ENCODE measurements at places on chromosomes 1 and 21. TPM values are rescaled to one million over a fixed set of nuclear protein-coding genes. Genes with fewer than 3 reads are reported as not detected.
A peak's percentile ranks its signal among the peaks of the same experiment; 100 is the strongest.

GRCh38 chr21:38842079-38842478 is 36.4 kb downstream of the ETS2 start:
- H3K4me3 ChIP-seq: no peak overlapping the region
- H3K36me3 ChIP-seq: no peaks in the 10 kb centered on the region
- no peak for DNase-seq
- peaks cover 1% of the 10 kb centered on the region for H3K27me3 ChIP-seq
- H3K4me1 ChIP-seq: no peaks in the 10 kb centered on the region
- no peak overlapping the region for H3K27ac ChIP-seq

GRCh38 chr1:206512851-206513180 is 5.5 kb downstream of the RASSF5 start:
- peaks cover 23% of the 10 kb centered on the region for H3K27me3 ChIP-seq
- DNase-seq: no peak
- H3K36me3 ChIP-seq: no peaks in the 10 kb centered on the region
- H3K4me1 ChIP-seq: peaks cover 73% of the 10 kb centered on the region

- H3K36me3 ChIP-seq: no peaks in the 10 kb centered on the region
- no peak for DNase-seq
- H3K4me1 ChIP-seq: peaks cover 18% of the 10 kb centered on the region
- no peak overlapping the region for H3K4me3 ChIP-seq
- H3K27ac ChIP-seq: no peak overlapping the region
Observed at GRCh38 chr1:205275133-205275532, 46.4 kb downstream of the NUAK2 start.

GRCh38 chr21:38813143-38813542 is 7.4 kb downstream of the ETS2 start:
- peaks cover 4% of the 10 kb centered on the region for H3K27me3 ChIP-seq
- peaks cover 12% of the 10 kb centered on the region for H3K36me3 ChIP-seq
- H3K27ac ChIP-seq: no peak overlapping the region
- DNase-seq: no peak
- no peak overlapping the region for H3K4me3 ChIP-seq

- H3K27ac ChIP-seq: no peak overlapping the region
- H3K4me1 ChIP-seq: no peaks in the 10 kb centered on the region
- no peaks in the 10 kb centered on the region for H3K36me3 ChIP-seq
- H3K27me3 ChIP-seq: no peaks in the 10 kb centered on the region
- no peak overlapping the region for H3K4me3 ChIP-seq
Observed at GRCh38 chr1:235766794-235767285, 99.9 kb downstream of the LYST start.

DNA sequence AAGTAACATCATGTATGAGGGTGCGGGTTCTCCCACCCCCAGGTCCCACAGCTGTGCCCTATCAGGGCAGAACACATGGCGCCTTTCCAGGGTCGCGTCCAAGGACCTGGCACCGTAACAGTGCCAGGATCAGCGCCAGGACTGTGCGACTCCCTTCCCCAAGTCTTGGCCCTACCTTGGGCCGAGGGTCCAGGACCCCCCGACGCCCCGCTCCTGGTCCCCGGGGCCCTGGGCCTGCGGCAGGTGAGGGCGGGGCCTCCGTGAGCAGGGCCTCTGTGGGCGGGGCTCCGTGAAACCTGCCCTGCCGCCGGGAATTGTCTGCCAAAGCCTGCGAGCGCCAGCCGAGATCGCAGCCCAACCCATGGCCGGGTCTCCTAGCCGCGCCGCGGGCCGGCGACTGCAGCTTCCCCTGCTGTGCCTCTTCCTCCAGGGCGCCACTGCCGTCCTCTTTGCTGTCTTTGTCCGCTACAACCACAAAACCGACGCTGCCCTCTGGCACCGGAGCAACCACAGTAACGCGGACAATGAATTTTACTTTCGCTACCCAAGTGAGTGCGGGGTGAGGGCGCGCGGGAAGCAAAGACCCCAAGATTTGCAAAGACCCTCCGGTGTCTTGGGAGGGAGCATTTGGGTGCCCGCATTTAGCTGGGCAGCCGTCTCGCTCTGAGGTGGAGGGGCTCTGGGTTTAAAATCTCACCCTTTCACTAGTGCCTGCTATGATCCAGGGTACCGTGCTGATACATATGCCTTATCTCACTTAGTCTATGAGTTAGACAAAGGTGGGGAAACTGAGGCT is at the start of gene RHBG:
Gene RHBG, plus strand, starts transcription at position 323 of the 796 bp plus-strand sequence. Its CDS starts 39 bp downstream, at position 362.
- no peaks in the 10 kb centered on the region for H3K36me3 ChIP-seq
- DNase-seq: peak; percentile 59
- peaks cover 7% of the 10 kb centered on the region for H3K27me3 ChIP-seq
- H3K4me1 ChIP-seq: peaks cover 3% of the 10 kb centered on the region

DNA sequence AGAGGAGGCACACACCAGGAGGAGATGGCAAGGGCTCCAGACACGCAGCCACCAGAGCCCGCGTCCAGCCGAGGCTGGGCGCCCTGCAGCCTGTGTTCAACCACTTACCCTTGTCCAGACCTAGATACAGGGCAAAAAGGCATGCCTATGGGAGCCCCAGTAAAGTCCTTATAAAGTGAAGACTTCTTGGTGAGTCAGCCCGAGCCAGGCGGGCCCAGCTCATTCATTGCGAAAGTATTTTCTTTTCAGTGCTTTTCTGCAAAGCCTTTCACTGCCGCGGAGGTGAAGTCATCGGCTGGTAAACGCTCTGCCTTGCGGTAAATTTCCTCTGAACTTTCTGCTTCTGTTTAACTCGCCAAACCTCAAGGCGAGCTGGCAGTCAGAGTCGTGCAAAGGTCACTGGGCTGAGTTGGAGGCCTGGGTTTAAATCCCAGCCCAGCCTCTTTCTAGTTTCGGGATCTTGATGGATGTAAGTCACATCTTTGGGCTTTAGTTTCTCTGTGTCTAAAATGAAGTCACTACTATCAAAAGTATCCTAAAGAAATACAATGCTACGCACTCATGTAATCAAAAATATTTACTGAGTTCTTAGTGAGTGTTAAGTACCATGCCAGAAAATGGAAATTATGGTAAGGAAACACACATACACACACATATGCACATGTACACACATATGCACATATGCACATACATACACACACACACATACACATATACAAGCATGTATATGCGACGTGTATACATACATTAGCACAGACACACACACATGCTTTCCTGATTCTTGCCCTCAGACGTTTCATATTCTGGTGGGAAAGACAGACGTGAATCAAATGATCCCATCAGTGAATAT is 54.7 kb upstream of the IFFO2 start:
- peak overlapping the region; percentile 12 for H3K27ac ChIP-seq
- no peaks in the 10 kb centered on the region for H3K36me3 ChIP-seq
- H3K4me1 ChIP-seq: peaks cover 9% of the 10 kb centered on the region
- H3K4me3 ChIP-seq: no peak overlapping the region
- no peak for DNase-seq

DNA sequence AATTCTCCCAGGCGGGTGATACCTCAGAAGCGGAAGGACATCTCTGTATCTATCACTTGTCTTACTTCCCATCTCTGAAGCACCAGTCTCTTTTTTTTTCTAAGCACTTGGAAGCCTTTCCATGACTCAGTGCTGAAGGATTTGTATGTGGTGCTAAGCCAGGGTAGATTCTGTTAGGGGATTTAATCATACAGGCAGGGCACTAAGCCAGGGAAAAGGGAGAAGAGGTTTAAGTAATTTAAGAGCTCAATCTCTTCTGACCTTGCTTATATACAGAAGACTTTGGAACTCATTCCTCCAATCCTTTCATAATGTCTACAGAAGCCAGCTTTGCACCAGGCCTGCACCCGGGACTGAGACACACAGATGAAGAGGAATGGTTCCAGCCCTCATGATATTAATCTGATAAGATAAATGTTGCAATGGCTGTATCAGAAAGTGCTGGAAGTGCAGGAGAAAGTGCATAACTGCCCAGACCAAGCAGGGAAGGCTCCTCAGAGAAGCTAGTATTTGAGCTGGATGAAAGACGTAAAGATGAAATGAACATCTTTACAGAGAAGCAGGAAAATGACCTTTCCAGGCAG is 11.0 kb downstream of the FAM163A start:
- no peaks in the 10 kb centered on the region for H3K4me1 ChIP-seq
- peaks cover 21% of the 10 kb centered on the region for H3K36me3 ChIP-seq
- peaks cover 9% of the 10 kb centered on the region for H3K27me3 ChIP-seq
- DNase-seq: no peak
- H3K27ac ChIP-seq: no peak overlapping the region
- no peak overlapping the region for H3K4me3 ChIP-seq

DNA sequence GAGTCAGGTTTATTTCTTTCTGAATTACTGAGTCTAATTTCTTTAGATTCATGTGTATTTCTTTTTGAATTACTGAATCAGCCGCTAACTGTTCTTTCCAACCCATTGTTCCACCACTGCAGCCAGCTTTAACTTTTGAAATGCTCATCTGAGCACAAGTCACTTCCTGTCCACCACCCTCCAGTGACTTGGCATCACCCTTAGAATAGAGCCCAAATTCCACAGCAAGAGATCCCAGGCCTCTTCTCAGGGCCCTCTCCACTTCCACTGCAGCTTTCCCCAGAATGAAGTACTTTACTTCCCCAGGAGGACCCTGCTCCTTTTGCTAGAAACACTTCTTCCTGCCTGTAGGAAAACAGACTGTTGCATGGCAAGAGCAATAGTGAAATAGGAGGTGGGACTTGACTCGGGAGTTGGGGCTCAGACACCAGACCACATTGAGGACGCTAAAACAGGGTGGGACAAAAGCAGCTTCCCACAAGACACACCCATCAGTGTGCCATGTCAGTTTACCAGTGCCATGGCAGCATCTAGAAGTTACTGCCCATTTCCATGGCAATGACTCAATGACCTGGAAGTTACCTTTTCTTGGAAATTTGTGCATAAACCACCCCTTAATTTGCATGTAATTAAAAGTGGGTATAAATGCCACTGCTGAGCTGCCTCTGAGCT is 56.5 kb upstream of the ADAR start:
- peaks cover 3% of the 10 kb centered on the region for H3K4me1 ChIP-seq
- no peak overlapping the region for H3K27ac ChIP-seq
- H3K27me3 ChIP-seq: no peaks in the 10 kb centered on the region
- H3K36me3 ChIP-seq: no peaks in the 10 kb centered on the region

DNA sequence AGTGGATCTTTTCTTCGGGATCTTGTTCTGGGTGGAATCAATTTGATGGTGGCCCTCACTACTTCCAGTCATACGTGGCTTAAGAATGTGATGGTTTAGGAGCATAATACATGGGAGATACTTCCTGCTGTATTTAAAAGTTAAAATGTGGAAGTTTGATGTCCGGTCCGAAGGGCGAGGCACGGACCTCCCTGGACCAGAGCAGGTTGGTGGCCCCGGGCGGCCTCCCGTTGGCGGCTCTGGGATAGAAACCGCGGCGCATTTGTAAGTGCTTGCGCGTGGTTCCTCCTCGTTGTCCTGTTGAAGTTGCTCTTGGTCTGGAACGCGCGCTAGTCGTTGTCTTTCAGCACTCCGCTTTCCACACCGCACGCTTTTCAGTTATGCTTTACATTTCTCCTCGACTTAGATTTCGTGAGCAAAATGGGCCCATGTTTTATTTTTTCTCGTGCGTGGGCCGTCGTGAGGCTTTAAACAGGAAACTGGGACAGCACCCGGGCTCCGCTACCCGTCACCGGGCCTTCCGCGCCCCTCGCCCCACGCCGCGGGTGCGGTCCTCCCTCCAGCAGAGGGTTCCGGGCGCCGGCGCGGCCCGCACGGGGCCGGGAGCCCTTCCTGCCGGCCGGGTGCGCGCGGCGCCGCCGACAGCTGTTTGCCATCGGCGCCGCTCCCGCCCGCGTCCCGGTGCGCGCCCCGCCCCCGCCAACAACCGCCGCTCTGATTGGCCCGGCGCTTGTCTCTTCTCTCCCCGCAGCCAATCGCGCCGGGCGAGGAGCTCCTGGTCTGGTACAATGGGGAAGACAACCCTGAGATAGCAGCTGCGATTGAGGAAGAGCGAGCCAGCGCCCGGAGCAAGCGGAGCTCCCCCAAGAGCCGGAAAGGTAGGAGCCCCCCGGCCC is 48.9 kb downstream of the PRDM2 start:
- H3K27ac ChIP-seq: peak overlapping the region; percentile 89
- DNase-seq: peak; percentile 97
- H3K36me3 ChIP-seq: no peaks in the 10 kb centered on the region
- peaks cover 6% of the 10 kb centered on the region for H3K27me3 ChIP-seq

DNA sequence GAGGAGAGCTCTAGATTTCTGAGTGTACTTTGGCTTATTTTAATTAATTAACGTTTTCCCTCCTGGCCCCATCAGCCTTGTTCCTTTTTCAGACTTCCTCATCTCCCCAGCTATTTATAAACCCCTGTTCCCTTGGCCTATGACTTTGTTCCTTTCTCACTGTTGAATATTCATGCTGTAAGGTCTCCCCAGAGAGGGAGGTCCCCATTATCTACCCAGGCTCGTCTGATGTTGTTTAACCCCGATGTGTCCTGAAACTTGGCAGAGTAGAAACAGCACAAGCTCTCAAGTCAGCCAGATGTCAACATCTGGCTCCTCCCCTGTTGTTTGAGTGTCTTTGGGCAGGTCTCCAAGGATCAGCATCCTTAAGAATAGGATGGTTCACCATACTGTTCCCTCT is 153.6 kb downstream of the HIVEP3 start:
- H3K4me1 ChIP-seq: peaks cover 32% of the 10 kb centered on the region
- no peak for DNase-seq

DNA sequence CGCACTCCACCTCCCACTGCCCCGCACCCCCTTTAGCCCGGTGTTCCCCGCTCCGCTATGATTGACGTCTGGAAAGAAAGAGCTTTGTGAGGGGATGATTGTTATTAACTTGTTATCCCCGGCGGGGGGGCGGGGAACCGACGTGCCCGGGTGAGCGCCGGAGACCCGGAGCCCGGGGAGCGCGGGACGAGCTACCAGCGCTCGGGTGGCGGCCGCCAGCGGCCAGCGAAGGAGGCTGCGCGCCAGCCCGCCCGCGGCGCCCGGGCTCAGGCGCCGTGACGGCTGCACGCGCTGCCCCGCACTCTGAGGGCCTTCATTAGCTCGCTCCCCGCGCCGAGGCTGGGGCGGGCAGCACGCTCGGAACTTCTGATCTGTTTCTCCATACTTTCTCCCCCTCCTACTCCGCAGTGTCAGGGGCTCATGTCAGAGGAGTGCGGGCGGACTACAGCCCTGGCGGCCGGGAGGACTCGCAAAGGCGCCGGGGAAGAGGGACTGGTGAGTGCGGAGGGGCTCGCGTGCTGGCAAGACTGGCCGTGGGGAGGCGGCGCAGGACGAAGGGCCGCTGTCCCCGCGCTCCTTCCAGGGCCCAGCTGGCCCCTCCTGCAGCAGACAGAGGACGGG is 2.1 kb downstream of the LHX8 start:
- no peak overlapping the region for H3K27ac ChIP-seq
- DNase-seq: peak; percentile 64
- no peaks in the 10 kb centered on the region for H3K36me3 ChIP-seq
- peaks cover 43% of the 10 kb centered on the region for H3K27me3 ChIP-seq
- peaks cover 25% of the 10 kb centered on the region for H3K4me1 ChIP-seq

- H3K36me3 ChIP-seq: no peaks in the 10 kb centered on the region
- H3K4me1 ChIP-seq: no peaks in the 10 kb centered on the region
- H3K4me3 ChIP-seq: no peak overlapping the region
- no peak overlapping the region for H3K27ac ChIP-seq
Observed at GRCh38 chr1:157274698-157275534, 136.7 kb upstream of the ETV3 start.

- H3K4me3 ChIP-seq: no peak overlapping the region
- H3K36me3 ChIP-seq: peaks cover 8% of the 10 kb centered on the region
- H3K27me3 ChIP-seq: peaks cover 11% of the 10 kb centered on the region
- no peak for DNase-seq
- no peak overlapping the region for H3K27ac ChIP-seq
Observed at GRCh38 chr1:33306653-33307493, 14.0 kb downstream of the A3GALT2 start.

- no peaks in the 10 kb centered on the region for H3K27me3 ChIP-seq
- no peaks in the 10 kb centered on the region for H3K36me3 ChIP-seq
- no peak overlapping the region for H3K27ac ChIP-seq
- no peak for DNase-seq
Observed at GRCh38 chr1:173601588-173601987, 1.3 kb downstream of the SLC9C2 start.

PCSK9 gene
- 2.1 TPM for total RNA-seq

DRAXIN gene
- total RNA-seq: 111 TPM

SLC25A34 gene
- 4.1 TPM for total RNA-seq

FAM72B gene
- total RNA-seq: 2.1 TPM

PGBD5 gene
- 72.4 TPM for total RNA-seq

CHIA gene
- total RNA-seq: not detected

Data from glutamatergic neuron (in vitro differentiated cells).